ENCODE measurements at places on chromosomes 3 and 15. TPM values are rescaled to one million over a fixed set of nuclear protein-coding genes. Genes with fewer than 3 reads are reported as not detected.

The CRABP1 gene
- total RNA-seq: not detected

The CYP8B1 gene
- not detected for total RNA-seq

The CYP1A1 gene
- 2.0 TPM for total RNA-seq

The THAP10 gene
- total RNA-seq: 2.7 TPM

The STAC gene
- total RNA-seq: not detected

The SPESP1 gene
- total RNA-seq: not detected

The CD200 gene
- total RNA-seq: 0.71 TPM
